ENCODE measurements at places on chromosomes 12 and 14.

DNA sequence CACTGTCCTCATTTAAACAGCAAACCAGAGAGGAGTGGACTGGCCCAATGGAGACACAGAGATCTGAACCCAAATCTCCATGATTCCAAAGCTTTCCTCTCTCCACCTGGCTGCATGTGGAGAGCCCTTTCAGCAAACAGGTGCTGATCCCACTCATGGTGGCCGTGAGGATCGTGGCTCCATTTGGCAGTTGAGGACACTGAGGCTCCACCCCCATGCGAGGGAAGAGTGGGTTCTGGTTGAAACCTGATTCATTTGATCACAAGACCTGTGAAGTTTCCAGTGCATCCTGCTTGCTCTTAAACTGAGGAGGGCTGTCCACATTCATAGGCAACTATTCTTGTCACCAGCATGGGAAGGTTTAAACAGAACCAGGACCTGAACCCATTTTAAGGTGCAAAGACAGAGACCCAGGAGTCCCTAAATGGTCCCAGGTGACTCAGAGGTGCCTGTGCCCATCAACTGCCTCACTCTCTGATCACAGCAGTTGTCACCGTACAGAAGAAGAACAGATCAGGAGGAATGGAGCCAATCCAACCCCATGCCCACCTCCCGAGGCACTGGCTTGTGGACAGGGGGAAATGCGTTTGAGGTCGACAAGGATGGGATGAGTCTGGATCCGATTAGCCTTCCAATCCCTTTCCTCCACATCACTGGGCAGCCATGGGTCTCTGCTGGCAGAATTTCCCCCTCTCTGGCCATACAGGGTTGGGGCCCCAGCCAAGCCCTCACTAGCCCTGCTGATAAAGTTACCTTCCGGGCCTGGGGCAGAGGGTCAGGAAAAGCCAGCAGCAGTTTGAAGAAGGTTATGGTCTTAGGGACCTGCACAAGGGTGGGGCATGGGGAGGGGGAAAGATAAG lies 45.5 kb upstream of the BCL11B start:
- DNase-seq = no peak

- no peak for DNase-seq
Measured at GRCh38 chr14:64812412-64812811, 67.3 kb downstream of the SPTB start.

DNA sequence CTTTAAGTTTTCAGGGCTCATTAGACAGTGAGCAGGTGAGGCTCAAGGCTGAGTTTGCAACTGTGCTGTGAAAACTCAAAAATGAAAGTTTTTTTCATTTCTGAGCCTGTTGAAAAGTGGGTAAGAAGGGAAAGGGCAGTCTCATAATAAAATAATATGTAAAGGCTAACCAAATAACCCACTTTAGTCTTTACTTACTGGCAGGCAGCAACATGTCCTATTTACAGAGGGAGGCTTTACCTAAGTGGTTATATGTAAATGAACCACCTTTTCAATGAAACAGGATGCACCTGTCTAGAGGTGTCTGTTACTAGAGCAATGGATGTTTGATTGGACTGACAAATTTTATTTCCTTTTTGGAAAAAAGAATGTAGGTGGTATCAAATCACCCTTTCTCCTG lies 158.0 kb downstream of the ETV6 start:
- DNase-seq = no peak

DNA sequence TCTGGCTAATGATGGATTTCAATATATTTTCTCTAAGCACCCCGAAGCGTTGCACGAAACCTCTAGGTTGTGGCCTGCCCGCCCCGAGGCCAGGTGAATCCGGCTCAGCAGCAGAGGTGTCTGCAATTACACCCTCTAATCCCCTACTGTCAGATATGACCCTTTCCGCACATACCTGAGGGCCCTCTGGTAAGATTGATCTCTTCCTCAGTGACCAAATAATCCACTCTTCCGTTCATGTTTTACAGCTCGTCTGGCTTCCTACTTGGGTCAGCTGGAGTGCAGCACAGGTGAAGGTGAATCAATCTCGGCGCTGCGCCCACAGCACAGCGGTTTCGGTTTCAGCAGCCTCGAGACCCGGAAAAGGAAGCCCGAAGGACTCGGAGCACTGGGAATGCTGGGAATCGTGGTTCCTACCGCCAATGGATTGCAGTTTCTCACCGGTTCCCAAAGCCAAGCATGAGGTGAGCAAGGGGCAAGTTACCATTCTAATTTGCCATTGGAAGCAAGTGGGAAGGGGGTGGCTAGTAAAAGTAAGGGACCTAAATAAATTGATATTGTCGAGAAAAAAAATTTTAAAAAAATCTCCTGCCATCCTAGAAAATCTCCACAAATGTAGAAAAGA lies at the start of gene SYNJ2BP:
Gene SYNJ2BP, minus strand, starts transcription at position 366 of the 625 bp plus-strand sequence. Its CDS starts 127 bp downstream, at position 239.
- peak; percentile 63 for DNase-seq

DNA sequence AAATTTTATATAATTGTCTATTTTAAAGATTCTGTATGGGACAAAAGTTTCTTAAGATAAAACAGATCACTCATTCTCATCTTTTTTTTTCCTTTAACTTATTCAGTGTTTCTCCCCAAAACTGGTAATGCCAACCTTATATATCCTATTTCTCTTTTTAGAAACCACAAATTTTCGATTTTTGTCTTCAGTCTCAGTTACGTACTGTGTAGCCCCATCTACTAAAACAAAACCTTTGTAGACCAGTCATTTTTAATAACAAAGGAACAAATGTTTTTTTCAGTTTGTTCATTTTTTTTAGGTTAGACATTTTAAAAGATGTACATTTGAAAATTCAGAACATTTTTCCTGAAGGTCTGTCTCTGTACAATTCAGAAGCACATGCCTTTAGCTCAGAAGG lies 18.2 kb downstream of the PNMA1 start:
- DNase-seq = no peak

DNA sequence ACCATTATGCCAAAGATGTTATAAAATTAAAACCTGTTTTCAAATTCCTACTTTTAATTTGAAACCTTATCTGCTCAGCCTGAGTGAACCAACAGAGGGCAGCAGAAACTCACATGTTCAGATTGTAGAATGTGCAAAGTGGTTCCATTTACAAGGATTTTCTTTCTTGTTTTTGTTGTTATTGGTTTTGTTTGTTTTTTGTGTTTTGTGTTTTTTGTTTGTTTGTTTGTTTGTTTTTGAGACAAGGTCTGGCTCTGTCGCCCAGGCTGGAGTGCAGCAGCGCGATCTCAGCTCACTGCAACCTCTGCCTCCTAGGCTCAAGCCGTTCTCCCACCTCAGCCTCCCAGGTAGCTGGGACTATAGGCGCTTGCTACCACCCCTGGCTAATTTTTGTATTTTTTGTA lies 22.8 kb upstream of the GARIN2 start:
- DNase-seq = peak; percentile 7

DNA sequence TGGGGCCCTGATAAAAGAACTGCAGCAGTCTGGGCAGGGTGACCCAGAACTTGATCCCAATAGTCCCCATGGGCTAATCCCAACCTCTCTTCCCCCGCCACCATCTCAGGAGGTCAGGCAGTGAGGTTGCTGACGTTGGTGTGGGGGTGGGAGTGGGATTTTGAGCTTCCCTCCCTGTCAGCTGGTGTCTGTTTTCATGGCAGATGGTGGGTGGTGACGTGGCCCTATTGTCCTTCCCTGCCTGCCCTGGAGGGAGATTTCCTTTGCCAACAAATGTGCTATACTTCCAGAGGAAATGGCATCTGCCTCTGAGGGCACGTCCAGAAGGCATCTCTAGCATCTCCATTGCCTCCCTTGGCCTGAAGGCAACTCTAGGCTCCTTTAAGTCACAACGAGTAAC lies 37.7 kb downstream of the NEUROD4 start:
- no peak for DNase-seq

DNA sequence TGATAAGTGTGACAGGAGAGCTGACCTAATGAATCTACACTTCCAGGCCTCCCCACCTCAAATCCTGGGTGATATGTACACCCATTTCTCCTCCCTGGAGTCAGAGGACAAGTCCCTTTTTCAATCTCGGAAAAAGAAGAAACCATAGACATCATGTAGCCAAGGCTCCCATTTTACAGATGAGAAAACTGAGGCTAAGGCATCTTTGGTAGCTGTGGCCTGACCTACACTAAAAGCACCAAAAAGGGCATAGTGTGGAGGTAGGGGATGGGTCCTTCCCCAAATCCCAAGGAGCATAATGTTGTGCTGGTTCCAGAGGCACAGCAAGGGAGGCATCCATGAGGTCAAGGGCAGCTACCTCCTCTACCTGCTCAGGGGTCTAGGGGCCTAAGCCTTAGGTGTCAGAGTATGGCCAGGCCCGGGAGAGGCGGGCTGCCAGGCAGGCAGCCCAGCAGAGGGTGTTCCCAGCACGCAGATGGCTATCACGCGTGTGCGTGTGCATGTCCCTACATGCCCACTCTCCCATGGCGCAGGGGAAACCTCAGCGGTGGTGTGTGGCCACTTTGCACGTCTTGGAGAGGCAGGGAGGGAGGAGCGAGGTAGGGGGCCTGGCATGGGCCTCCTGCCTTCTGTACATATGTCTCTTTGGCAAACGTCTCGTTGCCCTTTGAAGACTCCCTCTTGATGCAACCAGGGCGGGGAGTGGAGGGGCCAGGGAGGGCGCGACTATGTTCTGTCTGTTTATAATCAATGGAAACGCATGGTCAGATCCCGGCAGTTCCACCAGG lies 2.5 kb downstream of the PGF start:
- DNase-seq = no peak

- no peak for DNase-seq
Measured at GRCh38 chr12:116700066-116700465, 37.8 kb downstream of the SPRING1 start.

GRCh38 chr12:112936264-112936663 lies 2.0 kb upstream of the OAS3 start:
- no peak for DNase-seq

- DNase-seq = no peak
Measured at GRCh38 chr12:92504594-92504981, 198.2 kb upstream of the PLEKHG7 start.

GRCh38 chr12:119258149-119258548 lies 76.4 kb upstream of the CCDC60 start:
- no peak for DNase-seq

Data from astrocyte (in vitro differentiated cells and primary cell).